ENCODE measurements at places on chromosomes 12 and 14. TPM values are rescaled to one million over a fixed set of nuclear protein-coding genes. Genes with fewer than 3 reads are reported as not detected.
A peak's percentile ranks its signal among the peaks of the same experiment; 100 is the strongest.

DNA sequence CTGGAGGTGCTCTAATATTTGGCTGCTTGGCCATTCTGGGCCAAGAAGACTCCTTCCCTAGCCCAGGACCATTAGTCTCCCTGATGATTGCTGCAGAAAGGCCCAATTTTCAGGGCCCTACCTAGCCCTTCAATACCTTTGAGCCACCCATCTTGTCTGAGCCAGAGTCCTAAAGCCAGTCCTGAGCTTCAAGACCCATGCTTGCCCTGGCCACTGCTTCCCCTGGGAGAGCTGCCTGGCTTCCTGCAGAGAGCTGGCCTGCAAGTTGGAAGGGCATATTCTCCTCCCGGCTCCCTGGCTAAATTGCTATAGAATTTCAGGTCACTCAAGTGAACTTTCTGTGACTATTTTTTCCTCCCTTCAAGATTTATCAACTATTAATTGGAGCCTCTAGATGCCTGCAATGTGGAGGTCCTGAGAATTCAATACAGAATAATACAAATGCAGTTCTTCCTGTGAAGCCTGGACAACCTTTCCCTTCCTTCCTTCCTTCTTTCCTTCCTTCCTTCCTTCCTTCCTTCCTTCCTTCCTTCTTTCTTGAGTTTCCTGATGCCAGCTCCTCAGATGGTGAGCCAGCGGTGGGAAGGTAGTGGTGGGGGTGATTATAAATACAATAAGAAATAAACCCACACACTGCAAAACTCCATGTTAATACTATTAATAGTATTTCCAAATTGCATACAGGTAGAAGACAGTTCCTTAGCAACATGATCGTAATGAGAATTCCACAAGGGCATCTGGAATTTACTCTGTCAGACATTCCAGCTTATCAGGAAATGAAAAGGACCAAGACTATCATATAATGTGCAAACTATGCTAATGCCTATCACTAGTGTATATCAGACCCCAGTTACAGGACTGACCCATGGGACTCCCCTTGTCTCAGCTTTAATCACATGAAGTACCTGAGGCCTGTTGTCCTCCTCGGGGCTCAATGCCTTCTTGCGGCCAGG lies 108.1 kb downstream of the ZFP36L1 start:
- DNase-seq = no peak

DNA sequence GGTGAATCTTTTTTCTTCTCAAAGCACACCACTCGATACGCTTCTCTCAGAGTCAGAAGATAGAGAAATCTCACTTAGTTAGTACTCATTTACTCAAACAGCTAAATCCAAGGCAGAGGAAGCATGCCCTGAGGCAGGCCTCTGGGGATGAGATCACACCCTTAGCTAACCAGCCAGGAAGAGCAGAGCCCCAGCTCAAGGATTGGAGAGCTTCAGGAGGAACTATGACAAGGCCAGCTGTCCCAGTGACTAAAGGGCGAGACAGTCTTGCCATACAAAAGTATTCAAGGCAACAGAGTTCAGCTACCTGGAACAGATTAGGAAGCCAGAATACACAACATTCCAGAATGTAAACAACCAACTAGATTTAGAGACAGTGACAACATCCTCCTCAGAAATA lies 197.7 kb upstream of the CCDC196 start:
- no peak for DNase-seq

DNA sequence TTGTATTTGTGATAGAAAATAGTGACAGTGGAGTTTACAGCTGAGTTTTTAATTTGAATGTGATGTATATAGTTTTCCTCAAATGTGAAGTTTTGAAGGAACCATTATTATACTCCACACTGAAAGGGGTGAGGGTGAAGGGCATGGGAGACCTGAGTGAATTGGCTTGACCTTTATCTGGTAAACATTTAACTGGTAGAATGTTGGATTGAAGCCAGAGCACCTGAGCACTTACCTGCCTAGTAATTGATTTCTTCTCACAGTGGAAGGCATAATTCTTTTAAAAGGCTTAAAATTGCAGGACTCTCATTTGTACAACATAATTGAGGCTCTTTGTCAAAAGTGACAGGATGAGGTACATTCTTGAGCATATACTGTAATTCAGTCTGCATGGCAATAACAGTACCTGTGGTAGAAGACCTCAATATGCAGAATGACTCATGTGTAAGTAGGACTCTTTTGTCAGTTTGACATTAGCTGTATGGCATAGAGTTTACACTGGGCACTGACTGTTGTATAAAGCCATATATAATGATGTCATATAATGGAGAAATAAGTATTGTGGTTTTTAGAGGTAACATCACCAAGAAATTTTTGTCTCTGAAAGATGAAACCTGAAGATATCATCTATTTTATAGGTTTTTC lies 309.6 kb downstream of the TMTC2 start:
- DNase-seq = no peak

DNA sequence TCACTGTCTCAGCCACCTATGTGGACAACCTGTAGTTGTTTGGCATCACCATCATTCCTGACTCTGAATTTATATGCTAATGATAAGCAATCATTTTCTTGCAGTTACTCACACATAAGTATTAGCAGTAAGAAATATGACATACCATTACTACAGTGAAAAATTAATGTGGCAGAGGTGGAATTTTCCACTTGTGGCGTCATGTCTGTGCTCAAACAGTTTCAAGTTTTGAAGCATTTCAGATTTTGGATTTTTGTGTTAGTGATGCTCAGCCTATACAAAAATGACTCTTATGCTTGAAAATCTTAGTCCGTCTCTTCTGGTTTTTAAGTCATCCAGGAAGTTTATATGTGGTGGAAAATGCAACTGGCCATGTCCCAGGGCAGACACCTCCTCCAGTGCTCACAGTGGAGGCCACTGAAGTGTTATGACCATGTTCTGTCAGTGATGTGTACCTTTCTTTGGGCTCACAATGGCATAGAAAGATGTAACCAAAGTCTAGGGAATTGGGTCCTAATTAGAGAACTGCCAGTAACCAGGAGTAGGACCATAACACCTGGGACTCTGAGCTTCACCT lies 220.6 kb downstream of the SYT1 start:
- DNase-seq = no peak

DNA sequence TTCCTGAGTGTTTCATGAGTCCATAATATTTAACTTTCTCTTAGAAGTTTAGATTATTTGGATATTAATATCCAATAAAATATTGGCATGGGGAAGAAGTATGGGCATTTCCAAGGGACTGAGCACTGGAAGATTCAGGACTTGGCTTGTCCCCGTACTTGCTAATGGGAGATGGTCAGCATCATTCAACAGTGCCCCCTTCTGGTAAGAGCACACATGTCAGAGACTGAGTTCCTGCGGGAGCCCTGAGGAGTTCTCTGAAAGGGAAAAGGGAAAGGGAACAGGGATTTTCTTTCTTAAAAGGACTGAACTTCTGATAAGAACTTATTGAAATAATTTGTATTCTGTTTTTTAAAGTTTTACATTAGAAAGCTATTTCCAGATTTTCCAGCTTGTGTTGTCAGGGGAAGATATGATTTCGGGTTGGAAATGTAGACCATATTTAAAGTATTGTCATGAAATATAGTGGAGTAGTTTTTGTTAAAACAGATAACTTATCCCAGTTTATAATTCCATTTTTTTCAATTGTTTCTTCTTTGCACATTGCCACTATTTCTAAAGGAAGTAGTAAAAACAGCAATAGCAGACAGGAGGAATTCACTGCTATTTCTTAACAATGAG lies 59.8 kb upstream of the C12orf71 start:
- DNase-seq = peak; percentile 54

DNA sequence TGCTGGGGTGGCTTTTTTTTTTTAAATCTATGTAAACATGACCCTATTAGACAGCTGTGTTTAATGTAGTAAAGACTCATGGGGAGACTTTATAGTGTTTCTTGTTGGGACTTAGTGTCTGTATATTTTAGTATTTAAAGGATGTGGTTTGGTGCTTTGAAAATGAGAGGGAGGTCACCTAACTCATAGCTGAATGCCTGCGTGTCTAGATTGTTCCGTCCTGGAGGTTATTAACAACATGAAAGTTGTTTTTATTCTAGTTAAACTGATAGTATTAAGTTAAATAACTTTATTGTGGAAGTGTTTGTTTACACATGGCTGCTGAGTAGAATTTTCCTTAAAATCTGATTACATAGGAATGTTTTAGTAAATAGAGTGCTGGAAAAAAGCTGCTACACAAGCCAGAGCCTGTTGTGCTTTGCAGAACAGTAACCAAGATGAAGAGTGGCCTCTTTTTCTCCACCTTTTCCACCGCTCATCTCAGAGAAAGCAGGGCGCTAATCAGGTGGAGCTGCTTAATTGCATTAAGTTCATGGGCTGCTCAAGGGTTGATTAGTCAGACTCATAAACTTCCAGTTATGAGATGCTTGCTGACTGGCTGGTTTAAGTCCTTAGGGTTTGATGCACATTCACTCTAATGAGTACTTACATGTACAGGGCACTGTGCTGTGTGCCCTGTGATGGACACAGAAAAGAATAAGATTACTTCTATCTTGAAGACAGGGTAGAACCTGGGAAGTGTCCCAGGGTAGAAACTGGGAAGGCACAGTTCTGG lies 62.7 kb downstream of the FBXO34 start:
- no peak for DNase-seq

DNA sequence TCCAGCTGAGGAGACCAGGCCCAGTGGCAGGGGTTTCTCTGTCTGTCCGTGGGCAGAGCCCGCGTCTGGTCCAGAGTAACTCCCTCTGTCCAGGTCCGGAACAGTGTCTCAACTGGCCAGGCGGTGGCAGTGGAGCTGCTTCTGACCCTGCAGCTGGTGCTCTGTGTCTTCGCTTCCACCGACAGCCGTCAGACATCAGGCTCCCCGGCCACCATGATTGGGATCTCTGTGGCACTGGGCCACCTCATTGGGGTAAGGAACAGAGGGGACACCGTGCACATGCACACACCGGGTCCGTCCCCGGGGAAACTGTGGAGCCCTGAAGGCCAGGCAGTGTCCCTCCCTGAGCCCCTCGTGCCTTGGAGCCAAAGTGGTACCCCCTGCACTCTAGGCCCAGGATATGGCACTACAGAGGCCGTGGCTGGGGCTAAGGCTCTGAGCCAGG lies 1.5 kb downstream of the AQP6 start:
- no peak for DNase-seq

DNA sequence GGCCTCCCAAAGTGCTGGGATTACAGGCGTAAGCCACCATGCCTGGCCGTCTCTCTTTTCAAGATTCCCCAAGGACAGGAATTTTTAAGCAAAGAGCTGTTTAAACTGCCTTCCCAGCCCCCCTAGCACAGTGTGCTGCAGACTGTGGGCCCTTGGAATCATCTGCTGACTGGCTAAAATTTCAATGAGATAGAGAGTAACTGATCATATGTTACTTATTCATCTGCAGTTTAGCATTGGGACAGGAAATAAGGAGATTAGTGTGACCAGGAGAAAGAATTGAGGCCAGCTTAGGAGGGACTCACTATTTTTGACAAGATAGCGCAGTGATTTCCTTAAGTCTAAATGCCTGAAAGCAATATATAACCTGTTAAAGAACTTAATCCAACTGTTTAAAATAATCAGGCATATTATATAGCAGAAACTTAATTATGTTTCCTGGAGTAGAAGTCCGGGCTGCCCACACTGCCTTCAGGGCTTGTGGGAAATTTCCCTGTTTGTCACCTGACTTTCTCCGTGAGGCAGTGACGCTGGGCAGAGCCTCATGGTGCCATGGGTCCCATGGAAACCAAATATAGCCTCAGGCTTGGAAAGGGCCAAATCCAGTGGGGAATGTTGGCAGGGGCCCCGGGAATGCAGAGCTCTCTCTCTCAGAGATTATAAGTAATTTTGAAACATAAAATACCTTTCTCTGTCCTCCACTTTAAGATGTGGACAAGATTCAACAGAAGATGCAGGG lies 22.8 kb upstream of the CEBPE start:
- DNase-seq = no peak

GRCh38 chr12:132159555-132160003 lies 15.3 kb downstream of the NOC4L start:
- no peak for DNase-seq

- no peak for DNase-seq
Measured at GRCh38 chr12:21169878-21170472, 39.0 kb downstream of the SLCO1B1 start.

DNA sequence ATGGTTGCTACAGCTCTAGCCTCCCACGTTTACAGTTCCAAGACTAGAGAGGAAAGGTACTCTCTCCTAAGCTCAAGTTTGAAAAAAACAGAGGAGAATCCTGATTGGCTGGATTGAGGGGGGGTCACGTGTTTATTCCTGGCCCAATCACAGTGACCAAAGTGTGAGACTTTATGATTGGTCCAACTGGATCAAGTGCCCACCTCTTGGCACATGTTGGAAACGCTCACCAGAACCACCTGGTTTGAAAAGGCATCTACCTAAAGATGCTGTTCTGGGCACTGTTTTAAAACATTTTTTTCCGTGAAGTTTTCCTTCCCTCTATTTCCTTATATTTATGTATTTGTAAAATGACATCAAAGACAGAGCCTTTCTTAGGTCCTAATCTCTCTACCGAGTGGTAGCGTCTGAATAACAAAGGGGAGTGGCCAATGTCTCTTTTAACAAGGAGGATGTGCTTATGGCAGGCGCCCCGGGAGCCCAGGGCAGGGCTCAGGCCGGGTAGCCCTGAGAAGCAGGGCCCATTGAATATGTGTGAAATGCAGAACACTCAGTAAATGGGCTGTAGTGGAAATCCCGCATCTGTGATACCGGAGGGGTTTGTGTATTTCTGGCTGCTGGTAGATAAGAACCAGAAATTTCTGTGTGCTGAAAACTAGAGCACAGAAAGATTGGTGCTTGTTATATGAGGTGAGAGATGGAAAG lies 146.2 kb downstream of the ATP23 start:
- DNase-seq = no peak

GRCh38 chr12:119258556-119258955 lies 76.0 kb upstream of the CCDC60 start:
- DNase-seq = no peak

DNA sequence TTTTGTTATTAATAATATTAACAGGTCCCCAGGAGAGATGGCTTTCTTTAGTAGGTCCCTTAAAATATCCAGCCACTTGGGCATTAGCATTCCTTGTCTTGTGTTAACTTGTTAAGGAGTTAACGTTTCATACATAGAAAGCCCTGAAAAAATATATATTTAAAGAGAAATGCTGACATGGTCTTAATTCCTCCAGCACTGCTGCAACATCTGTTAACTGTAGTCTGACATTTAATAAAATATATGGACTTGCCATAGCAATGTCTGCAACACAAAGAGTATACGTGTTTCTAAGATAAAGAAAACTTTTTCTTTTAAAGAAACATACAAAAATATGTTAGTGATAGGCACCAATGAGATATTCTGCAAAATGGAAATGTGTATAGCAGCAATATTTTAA lies 10.0 kb downstream of the SLC38A4 start:
- DNase-seq = no peak

C14orf180 gene
- polyA plus RNA-seq = 0.07 TPM

SLC2A3 gene
- 13.5 TPM for polyA plus RNA-seq

PKP2 gene
- 21.2 TPM for polyA plus RNA-seq

PGF gene
- polyA plus RNA-seq = 7.0 TPM

RNF10 gene
- polyA plus RNA-seq = 237 TPM

ABHD12B gene
- 0.83 TPM for polyA plus RNA-seq

GPR68 gene
- polyA plus RNA-seq = 1.8 TPM

CD163L1 gene
- 1.6 TPM for polyA plus RNA-seq

ULK1 gene
- 20.5 TPM for polyA plus RNA-seq

SERPINA9 gene
- not detected for polyA plus RNA-seq

Data from right renal cortex interstitium (tissue), 3 donors.